ENCODE measurements at places on chromosomes 16 and 17.
A peak's percentile ranks its signal among the peaks of the same experiment; 100 is the strongest.

GRCh38 chr17:17155568-17155967, 50.6 kb downstream of the PLD6 start:
- no peak for DNase-seq

DNA sequence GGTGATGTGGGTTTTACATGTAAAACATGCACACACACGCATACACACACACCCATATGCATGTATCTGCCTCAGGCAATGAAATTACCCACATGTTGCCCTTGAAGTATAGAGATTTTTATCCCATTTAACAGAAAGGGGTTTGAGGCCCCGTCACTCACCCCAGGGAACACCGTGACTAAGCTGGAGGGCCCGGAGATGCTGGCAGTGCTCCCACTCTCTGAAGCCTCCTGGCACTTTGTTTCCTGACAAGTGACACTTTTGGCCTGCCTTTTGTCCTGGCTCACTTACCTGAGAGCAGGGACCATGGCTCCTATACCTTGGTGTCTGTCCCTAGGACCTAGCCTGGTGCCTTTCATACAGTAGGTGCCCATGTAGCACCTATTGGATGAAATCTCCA, 50.0 kb upstream of the TNRC6C start:
- DNase-seq, result no peak

- DNase-seq, result no peak
Measured at GRCh38 chr16:64629622-64630021, 492.2 kb downstream of the CDH11 start.

DNA sequence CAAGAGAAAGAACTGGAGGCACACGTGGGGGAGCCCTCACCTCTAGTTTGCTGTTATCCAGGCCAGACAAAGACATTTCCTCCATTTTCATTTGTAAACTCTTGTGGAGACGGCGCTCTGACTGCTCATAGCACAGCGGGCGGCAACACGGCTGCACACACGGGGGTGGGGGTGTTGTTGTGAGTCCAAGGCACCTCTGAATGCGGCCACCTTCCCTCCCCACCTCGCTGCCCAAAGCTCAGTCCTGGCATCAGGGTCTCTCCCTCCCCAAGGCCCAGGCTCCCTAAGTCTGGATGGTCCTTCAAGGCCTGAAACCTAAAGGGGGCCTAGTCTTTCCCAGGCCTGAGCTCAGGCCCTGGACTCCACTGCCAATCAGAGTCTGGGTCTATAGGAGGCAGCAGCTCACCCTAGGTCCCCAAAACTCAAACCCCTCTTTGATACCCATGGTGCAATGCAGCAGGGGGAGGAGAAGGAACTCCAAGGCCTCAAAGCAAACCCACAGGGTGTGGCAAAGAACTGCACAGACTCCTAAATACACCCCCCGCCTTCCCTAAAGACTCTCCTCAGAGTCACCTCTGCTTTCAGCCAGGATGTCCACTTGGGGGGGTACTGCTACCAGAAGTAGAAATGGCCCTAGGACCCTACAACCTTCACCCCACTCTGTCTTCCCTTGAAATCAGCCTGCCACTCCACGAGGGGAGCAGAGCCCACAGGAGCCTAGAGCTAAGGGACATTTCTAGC, 1.5 kb downstream of the ATXN7L3 start:
- DNase-seq, result no peak

GRCh38 chr17:79812353-79813258, 15.7 kb upstream of the CBX8 start:
- DNase-seq, result no peak

DNA sequence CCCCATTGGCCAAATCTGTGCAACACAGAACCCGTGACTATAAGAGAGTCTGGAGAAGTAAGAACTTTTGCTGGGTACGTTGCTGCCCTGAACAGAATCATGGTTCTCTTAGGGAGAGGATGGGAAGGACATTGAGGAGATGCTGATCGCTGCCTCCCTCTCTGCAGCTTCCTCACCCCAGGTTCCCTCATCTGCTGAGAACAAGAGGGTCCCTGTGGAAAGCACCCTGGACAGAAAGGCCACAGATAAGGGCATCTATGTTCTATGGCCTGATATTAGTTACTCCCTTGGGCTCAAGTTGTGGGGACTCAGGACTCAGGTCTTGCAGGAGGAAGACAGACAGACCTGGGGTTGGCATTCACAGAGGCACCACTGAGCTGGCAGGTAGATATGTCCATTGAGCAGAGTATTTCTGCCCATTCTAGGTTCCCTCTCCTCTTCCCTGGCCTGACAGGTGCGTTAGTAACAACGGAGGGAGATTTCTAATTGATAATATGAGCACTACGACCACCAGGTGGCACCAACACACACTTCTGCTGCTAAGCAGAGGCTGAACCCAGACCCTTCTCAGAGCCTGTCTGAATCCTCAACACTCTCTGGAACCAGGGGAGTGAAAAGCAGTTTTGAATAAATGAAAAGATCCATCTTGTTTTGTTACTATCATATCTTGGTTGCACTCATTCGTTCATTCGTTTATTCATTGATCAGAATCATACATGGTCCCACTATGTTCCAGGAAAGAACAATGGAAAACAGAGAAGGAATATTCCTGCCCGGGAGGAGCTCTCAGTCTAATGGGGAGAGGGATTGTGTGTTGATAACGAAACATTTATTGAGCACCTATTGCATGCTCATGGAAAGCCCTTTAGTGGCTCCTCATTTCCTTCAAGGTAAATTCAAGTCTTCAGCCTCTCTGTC, 56.4 kb downstream of the SLC6A2 start:
- DNase-seq, result peak; percentile 16

DNA sequence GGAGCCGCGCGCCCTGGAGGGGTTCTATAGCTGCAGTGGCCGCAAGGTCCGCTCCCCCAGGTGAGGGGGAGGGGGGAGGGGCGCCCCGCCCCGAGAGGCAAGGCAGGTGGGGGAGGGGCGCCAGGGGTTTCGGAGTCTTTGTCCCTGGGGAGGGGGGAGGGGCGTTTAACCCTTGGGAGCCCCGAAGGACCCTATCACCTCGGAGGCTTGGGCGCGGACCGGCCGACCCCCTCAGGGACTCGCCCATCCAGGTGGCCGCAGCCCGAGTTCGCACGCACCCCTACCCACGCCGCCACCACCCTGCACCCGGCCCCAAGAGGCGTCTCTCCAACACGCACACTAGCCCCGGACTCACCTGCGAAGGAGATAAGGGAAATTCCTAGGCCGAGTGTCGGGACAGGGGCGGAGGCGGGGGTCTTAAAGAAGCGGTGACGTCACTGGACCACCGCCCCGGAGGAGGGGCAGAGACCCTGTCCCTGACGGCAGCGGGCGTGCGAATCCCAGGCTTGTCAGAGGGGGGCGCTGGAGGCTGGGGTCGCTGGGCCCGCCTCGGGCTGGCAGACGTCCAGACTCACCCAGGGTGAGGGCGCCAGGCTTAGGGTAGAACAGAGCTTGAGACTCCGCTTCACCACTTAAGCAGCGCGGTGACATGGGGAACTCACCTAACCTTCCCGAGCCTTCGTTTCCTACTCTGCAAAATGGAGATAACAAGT, at the start of gene CLDN6:
TSS of gene CLDN6 (minus strand) at position 390 of the 713 bp plus-strand sequence. CDS start 2,162 bp downstream, outside the sequence.
- DNase-seq, result no peak

DNA sequence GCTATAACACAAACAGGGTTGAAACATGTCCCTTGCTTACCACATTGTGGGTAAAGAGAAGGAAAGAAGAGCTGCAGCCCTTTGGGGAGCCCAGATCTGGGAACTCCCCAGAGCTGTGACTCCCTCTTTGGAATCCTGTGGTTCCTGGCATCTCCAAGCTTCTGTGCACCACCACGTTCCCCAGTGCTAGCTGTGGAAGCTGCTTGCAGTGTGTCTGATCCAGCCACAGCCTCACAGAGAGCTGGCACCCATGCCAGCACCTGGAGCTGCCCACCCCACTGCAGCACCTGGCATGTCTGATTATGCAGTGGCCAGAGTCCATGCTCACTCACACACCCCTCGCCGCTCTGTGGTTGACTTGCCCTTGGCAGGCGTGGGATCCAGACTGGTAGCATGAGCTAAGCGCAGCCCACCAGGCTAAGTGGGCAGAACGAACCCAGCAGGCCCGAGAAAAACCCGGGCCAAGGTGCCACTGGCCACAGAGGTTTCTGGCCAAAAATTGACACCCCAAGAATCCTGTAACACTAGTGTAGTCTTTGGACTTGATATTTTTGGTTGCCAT, 252.6 kb upstream of the KCNJ16 start:
- DNase-seq, result no peak

- DNase-seq, result no peak
Measured at GRCh38 chr16:23509782-23510163, 521 bp downstream of the GGA2 start.

DNA sequence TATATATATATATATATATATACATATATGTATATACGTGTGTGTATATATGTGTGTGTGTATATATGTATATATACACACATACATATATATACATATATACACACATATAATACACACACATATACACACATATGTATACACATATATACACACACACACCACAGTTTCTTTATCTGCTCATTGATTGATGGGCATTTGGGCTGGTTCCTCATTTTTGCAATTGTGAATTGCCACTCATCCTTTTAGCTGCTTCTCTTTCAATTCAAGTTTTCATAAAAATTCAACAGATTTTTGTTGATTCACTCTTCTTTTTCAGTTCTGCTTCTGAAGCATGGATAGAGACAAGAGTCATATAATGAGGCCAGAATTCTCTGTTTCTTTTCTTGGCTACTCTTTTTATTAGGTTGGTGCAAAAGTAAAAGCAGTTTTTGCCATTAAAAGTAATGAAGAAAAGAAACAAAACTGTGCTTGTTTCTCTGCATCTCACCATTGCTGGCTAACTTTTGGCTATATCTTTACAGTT, 44.5 kb downstream of the SLFN5 start:
- no peak for DNase-seq

DNA sequence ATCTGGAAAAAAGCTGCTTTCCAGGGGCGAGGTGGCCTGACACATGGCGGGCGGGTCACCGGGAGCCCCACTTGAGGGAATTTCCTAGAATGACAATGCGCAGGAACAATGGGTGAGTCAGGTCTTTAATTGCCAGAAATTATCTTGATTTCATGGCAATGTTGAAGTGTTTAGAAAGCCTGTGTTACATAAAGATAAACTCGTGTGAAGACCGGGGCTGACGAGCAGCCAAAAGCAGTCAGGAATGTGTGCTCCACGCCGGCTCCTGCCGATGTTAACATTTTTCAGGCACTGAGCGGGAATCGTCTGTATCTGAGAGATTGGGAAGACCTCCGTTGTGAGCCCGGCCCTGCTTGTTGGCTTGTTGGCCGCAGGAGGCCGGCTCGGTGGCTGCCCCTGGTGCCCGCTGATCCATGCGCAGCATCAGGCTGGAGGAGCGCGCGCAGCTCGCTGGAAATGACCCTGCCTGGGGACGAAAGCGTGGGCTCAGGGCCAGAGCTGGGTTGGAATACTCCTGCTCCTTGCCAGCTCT, 353.1 kb downstream of the FOXL1 start:
- no peak for DNase-seq

DNA sequence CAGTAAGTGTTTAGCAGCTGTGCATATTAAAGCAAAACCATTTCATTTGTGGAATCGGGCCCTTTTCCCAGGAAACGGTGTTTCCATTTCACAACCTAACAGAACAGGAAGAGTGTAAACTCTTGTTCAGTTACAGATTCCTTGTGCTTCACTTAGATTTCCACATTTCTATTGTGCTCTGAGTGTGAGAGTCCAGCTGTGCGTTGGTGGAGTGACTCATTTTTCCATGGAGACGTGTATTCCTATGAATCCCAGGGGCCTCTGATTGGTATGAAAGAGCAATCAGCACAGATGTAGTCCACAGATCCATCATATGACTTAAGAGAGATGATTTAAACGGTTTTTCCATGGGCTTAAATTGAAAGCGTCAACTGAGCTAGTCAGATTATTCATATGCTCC, 13.3 kb upstream of the CAVIN1 start:
- DNase-seq, result no peak

DNA sequence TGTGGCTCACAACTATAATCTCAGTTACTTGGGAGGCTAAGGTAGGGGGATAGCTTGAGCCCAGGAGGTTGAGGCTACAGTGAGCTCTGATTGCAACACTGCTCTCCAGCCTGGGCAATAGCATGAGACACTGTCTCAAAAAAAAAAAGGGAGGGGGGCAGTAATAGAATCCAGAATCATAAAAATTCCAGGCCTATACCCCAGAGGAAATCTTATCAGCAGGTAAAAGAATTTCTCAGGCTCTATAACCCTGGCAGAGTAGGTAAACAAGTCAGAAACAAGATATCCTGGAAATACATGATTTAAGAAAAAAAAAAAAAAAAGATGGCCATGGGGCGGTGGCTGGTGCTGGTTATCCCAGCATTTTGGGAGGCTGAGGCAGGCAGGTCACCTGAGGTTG, 12.9 kb downstream of the SPAG9 start:
- no peak for DNase-seq

DNA sequence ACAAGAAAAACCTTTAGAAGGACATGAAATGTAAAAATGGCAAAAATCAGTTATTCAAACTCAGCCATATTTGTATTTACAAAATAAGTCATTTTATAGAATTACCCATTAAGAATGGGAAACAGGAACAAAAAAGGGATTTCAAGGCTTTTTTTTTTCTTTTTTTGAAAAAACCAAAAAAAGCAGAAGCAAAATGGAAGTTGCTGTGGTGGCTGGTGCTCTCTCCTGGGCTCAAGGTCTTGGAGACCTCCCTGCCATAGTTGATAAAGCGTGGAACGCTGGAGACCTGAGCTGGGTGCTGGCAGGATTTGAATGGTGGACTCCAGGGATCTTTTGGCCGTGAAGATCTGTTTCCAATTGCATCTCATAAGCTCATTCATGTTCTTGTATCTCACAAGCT, 3.1 kb downstream of the PLCG2 start:
- no peak for DNase-seq

DNA sequence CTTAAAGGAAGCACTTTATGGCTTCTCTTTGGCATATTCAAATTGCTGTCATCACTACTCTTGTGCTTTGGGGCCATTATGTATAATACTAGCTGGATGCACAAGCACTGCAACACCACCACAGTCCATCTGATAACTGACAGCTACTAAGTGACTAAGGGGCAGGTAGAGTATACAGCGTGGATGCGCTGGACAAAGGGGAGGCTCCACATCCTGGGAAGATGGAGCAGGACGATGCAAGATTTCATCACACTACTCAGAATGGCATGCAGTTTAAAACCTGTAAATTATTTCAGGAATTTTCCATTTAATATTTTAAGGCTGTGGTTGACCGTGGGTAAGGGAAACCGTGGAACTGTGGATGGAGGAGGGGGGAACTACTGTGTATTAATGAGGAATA, 25.0 kb downstream of the MPRIP start:
- no peak for DNase-seq

GRCh38 chr17:602436-602835, 112.2 kb downstream of the VPS53 start:
- no peak for DNase-seq

- no peak for DNase-seq
Measured at GRCh38 chr17:82325286-82326180, 8.0 kb downstream of the SECTM1 start.

- DNase-seq, result no peak
Measured at GRCh38 chr17:75130059-75130631, 1.4 kb downstream of the NT5C start.

All from activated CD4-positive, CD25-positive, alpha-beta regulatory T cell treated with anti-CD3 and anti-CD28 coated beads, Interleukin-2, amount 50 U/mL, for 16 hours (primary cell).